ACHN (cell line): ENCODE measurements at places on chromosomes 5 and 9.

DNA sequence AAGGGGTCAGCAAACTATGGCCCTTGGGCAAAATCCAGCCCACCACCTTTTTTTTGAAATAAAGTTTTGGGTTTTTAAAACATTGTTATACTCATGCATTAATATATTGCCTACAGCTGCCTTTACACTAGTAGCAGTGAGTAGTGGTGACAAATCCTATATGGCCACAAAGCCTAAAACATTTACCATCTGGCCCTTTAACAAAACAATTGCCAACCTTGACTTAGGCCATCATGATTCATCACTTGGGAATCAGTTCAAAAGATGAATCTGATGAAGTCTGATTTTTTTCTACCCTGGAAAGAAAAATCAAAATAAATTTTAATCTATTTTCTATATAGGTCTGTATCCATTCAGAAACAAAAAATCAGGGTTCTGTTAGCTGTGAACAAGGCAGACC, 484.9 kb downstream of the BNC2 start:
- DNase-seq: peak; percentile 17

- DNase-seq: peak; percentile 82
These were observed 204.5 kb downstream of the MCTP1 start for GRCh38 chr5:95080441-95080840.

DNA sequence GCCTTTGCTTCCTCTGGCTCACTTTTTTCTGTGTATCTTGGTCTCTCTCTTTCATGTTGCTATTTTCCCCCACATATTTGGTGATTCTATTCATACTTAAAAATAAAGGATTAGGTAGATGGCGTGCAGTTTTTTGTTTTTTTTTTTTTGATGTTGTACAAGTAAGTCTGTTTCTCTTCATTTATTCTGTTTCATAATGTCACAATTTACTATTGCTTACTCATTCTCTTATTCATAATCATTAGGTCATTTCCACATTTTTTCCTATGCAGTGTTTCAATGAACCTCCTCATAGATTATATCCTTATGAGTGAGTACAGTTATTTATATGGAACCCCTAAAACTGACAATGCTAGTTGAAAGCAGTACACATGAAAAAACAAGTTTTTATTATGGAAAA, 136.3 kb downstream of the APBA1 start:
- DNase-seq: no peak

DNA sequence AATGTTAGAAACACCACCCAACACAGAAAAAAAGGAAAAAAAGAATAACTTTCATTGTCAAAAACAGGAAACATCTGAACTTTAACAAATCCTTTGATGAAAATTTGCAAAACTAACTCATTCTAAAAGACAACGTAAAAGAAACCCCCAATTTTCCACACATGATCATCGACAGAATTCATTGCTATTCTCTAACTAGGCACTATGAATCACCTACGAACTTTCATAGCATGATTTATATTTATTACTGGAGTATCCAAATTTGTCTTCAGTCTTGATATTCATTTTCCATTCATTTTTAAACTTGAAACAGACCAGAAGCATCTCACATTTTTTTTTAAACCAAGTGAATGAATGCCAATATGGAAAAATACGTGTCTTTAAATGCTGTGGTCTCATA, 514.6 kb downstream of the TLE4 start:
- no peak for DNase-seq

GRCh38 chr5:77167695-77168121, 42.8 kb upstream of the PDE8B start:
- peak; percentile 25 for DNase-seq

GRCh38 chr9:90090997-90091396, 486.2 kb downstream of the GADD45G start:
- no peak for DNase-seq

- DNase-seq: peak; percentile 82
These were observed 51.2 kb upstream of the TESK1 start for GRCh38 chr9:35553670-35554543.

DNA sequence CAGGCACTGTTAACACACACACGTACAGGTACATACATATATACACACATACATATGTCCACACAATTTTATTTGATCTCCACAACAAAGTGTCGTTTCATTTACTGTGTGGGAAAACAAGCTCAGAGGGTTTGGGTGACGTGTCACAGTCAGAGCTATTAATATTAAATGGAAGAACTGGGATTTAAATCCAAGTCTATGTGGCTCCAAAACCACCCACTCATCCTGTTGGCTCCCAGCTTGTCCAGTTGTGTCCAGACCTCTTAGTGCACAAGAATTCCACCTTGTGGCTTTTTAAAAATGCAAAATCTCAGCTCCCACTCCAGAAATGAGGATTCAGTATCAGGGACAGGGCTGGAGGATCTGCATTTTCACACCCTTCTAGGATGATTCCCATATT, 52.3 kb upstream of the PTPDC1 start:
- DNase-seq: no peak

- DNase-seq: no peak
These were observed 1.2 kb downstream of the ZNF608 start for GRCh38 chr5:124745007-124745927.

DNA sequence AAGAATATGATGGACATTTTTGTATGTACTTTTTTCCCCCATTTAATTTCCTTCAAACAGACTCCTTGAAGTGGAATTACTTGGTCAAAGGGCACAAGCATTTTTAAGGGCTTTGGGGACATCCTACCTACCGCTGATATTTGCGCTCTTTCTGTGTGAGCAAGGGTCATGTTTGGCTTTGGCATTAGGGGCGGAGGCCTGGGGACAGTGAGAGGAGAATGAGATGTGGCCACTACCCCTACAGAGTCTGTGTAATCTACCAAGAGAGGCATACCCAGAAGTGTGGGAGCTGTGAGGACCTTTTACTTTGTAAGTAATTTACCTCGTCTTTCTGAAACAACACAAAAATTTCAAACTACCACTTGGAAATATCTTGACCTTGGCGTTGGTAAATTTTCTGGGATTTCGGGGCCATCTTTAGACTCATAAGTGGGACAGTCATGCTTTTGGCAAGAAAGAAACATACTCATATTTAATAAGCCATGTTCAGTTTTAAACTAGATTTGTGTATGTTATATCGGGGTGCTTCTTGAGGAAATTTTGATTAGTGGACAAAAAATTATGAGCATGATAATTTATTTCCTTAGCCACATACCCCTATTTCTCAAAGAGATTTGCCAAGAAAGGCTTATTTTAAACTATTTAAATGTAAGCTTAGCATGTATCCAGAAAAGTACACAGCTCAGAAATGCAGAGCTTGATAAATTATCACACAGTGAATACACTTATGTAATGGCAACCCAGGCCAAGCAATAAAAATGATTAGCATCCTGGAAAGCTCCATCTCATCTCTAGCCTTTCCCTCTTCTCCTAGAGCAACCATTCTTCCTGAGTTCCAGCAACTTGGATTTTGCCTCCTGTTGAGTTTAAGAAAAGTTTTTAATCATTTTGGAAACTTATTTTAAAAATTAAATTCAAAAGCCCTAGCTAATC, 63.6 kb downstream of the ARHGAP26 start:
- DNase-seq: no peak

GRCh38 chr5:179143446-179143845, 83.3 kb downstream of the ZNF354C start:
- DNase-seq: no peak
